H4 (cell line): ENCODE measurements at places on chromosomes 3 and 15. TPM values are rescaled to one million over a fixed set of nuclear protein-coding genes. Genes with fewer than 3 reads are reported as not detected.
A peak's percentile ranks its signal among the peaks of the same experiment; 100 is the strongest.

GRCh38 chr15:48939648-48940047, 24.1 kb downstream of the SHC4 start:
- peak; percentile 68 for DNase-seq

DNA sequence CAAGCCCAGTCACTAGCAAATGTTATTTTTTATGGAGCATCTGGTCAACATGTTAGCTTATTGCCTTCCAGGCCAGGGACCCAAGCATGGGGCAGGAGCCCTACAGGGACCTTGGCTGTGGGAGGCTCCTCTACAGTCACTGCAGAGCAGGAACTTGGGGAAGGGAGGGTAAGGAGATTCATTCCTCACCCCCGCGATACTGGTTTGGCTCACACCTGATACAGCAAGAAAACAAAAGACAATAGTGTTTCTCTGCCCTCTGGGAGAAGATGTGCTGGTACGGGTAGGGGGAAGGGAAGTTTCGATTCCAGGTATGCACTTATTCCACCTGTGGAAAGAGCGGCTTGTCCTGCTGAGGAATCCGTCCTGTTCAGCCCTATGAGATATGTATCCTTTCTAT, 77.6 kb downstream of the SLC12A8 start:
- DNase-seq = no peak

DNA sequence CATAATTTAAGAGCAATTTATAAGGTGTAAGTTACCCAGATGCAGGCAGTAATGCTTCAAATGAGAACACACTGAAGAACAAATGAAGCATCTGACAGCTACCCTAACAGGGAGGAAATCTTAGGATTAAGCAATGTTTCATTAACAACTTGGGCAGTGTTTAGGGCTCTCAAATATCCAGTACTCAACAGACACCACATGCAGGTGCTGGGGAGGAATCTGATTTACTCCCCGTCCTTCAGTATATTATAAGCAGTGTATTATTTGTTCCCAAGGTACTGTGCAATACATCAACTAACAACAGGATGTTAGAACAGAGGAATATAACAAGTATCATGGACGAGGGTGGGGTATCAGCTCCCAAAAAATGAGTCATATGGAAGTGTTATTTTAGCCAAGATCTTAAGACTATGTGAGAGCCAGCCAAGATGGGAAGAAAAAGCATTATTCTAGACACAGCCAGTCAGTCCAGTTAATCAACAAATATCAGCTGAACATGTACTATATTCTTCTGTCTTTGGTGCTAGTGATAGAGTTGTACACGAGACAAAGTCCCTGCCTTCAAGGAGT, 20.4 kb downstream of the BTBD1 start:
- no peak for DNase-seq

DNA sequence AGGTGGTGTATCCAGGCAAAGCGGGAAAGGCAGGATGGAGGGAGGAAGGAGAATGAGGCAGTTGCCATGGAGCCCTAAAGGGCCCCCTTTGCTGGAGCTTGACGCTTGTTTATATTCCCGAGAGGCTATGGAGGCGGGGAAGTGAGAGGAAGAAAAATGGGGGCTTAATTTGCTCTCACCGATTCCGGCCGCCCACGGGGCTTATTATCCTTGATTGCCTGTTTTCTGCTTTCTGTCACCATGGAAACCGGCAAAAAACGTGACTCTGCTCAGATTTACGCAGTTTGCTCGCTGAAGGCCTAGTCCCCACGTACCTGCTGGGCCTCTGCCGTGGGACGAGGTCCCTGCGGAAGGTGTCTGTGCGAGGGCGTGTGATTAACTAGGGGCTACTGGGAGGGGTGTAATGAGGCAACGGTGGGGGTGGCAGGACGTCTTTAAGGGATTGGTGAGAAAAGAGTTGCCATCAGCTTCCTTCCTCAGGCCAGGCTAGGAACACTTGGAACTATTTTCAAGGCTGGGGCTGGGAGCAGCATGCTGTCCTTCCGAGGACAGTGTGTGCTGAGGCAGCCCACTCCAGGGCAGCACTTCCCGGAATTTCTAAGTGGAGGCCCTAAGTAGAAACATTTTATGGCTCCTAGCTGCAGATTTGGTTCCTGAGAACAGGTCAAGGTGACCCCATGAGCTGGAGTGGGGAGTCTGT, 110.8 kb upstream of the NDN start:
- no peak for DNase-seq

DNA sequence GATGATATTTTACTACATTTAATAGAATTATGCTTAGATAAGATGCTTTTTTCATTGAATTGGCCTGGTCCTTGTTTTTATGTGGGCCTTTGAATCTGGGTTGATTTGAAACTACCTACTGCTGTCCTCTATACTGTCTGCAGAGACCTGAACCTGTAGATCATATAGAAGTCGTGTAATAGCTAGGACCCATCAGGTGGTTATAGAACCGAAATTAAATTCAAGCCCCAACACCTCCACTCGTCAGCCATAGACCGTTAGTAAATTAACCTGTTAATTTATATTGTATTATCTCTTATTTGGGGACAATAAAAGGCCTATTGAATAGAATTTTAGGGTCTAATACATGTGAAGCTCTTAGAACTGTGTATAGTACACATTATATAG, 108.4 kb downstream of the MBNL1 start:
- DNase-seq = no peak

DNA sequence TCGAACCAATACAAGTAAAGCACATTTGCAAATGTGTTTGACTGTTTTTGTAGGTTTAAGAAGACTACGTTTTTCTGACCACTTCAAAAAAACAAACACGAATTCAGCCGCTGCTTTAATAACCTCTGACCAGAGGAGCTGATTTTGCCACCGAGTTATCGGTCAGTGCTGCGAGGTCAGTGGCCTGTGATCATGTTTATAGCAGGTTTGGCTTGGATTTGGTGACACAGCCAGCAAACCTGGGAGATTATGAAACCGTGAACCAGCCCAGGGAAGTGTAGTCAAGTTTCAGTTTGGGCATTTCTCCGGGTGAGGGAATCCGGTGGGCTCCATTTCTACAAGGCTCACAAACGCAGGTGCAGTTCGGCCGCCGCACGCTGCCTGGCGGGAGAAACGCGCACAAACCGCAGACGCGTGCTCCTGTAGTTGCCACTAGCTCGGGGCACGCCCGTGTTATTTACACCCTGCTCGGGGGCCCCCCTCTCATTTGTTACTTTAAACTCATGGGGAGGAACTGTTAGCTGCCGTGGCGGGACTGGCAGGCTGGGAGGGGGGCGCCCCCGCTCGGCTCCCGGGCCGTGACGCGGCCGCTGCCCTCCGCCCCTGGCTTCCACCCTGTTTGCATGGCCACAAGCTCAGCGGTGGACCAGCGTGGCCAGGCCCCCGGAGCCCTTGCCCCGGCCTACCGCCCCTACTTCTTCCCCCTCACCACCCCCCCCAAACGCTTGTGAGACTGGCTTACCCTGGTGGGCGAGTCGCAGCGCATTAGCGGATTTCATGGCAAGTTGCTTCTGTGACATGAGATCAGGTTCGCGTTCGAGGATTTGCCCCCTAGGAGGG, 13.6 kb upstream of the ONECUT1 start:
- no peak for DNase-seq

GRCh38 chr15:77720655-77721054, 87.9 kb upstream of the LINGO1 start:
- DNase-seq = no peak

DNA sequence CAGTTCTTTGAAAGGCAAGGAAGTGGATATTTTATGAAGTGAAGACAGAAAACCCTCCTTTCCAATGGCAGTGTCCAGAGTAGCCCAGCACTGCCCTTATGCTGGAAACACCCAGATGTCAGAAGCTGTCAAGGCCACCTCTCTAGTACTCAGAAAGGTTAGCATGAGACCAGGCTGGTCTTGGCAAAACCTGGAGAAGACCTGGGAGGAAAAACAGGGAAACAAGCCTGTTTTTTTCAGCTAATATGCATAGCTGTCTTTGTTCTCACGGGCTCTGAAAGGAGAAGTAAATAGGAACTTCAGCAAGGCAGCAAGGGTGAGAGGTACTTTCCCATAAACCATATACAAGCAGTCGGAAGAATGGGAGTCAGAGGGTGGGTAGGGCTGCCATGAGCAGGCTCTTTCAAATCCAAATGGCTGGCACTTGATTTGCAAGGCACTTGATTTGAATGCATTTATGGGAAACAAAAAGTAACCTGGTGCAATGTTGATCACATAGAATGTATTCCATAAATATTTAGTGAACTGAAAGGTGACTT, 55.8 kb downstream of the HEG1 start:
- DNase-seq = no peak

DNA sequence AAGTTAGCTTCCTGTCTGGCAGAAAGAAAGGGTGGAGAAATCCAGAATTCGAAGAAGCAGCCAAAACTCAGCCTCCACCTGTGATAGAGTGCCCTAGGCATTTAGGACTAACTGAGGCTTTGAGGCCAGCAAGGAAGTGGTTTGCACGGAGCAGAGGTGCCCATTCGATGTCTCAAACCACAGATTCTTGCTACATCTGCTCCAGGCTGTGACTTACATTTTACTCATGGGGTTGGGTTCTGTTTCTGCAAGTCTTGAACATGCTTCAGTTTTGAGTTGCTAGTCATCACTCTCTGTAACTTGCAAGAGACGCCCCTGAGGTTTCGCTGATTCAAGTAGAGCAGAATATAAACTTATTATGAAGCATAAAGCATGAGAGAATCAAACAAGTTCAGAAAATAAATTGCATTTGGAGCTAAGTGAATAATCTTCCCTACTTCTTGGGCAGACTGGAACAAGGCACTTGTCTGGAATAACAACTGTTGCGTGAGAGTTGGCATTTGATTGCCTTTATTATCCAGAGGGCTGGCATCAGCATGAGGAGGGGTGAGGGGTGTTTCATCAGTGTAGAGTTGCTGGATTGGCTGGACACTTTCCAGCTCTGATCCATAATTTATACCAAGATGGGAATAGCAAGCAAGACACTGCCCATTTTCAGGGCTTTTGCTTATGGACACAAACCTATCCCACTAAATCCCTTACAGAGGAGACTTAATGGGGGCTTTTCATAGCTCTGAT, 256.5 kb downstream of the AGBL1 start:
- DNase-seq = no peak

DNA sequence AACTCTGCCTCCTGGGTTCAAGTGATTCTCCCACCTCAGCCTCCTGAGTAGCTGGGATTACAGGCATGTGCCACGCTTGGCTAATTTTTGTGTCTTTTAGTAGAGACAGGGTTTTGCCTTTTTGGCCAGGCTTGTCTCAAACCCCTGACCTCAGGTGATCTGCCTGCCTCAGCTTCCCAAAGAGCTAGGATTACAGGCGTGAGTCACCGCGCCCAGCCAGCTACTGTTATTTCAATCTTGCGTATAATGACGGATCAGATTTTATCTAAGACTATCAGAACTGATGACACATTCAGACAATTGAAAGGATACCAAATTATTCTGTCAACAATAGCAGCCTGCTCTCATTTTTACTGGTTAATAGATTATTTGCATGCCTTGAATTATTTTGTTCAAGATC, 612.2 kb downstream of the ZIC1 start:
- no peak for DNase-seq

DNA sequence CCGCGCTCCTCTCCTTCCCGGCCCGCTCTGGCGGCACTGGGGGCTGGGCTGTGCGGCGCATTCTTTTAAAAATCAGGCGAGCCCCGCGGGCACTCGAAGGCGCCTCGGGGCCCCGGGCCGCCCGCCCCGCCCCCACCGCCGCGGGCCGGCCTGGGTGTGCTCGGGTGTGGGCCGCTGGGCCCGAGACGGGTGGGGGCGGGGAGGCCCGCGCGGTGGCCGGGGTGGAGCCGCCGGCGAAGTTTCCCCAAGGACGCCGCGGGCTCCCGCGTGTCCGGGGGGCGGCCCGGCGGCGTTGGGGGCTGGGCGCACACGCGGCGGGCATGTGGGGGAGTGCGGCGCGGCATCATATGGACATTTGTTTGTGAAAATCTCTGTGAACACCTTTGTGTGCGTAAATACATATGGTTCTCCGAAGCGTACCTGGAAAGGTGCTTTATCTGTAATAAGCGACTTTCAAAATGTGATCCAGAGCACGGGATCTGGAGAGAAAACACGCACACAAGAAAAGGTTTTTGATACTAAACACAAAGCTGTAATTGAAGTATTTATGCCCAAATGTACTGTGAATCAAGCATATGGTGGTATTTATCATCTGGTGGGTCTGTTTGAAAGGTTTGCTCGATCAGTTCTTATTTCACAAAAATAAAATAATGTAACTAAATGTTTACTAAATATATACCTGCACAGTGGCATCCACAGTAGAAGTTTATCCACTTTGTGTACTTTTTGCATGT, 612 bp upstream of the TBL1XR1 start:
- no peak for DNase-seq

DNA sequence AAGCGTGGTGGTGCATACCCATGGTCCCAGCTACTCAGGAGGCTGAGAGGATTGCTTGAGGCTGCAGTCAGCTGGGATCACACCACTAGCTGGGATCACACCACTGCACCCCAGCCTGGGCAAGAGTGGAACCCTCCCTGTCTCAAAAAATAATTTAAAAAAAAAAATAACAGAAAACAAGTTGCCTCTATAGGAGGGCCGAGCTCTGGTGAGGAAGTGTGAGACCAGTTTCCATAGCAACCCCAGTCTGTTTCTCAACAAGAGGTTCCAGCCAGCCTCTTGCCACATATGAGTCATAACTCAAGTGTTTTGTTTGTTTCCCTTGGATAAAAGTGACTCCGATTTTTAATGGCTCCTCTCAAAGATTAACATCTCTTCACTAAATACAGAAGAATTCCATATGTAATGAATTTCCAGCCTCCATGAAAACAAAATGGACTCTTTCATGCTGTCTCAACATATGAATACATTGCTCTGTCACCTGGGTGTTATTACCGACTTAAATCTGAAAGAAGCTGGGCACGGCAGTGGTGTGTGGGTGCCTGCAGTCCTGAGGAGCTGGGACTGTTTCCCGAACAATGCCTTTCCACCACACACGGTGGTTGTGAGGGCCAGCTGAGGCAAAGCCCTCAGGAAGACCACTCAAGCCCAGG, 19.7 kb downstream of the TMEM43 start:
- DNase-seq = peak; percentile 97

DNA sequence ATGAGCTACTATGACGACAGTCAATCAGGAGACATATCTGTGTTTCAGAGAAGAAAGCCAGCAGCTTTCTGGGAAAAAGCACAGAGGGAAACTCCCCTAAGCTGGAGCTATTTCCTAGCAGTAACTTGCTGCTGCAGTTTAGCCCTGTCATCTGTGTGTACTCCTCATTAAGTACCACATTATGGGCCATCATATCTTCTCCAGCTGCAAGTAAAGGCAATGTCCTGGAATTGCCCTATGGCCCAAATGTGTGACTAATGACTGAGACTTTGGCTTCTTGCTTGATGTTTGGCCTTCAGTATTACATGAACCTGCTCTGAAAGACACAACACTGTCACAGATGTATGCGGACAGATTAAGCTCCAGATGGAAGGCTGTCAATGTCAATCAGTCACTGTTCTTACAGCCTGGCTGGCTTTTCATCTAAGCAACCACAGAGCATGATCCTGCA, 190.8 kb downstream of the FHIT start:
- no peak for DNase-seq

UQCC5 gene
- 1.5 and 102 TPM in 2 replicates for total RNA-seq

FOXB1 gene
- total RNA-seq = not detected in 2 replicates

IRAK2 gene
- total RNA-seq = 1.1 and 1.3 TPM in 2 replicates

CPA3 gene
- not detected in 2 replicates for total RNA-seq

ITIH1 gene
- total RNA-seq = not detected in 2 replicates

THAP10 gene
- 3.5 and 9.4 TPM in 2 replicates for total RNA-seq
